ENCODE measurements at places on chromosomes 2 and 18.
A peak's percentile ranks its signal among the peaks of the same experiment; 100 is the strongest.

GRCh38 chr18:69935319-69936190 lies 12.1 kb downstream of the CD226 start:
- H3K27me3 ChIP-seq: no peaks in the 10 kb centered on the region
- H3K4me3 ChIP-seq: no peak overlapping the region
- H3K36me3 ChIP-seq: no peaks in the 10 kb centered on the region
- no peak overlapping the region for H3K27ac ChIP-seq
- H3K4me1 ChIP-seq: no peaks in the 10 kb centered on the region

GRCh38 chr2:204763974-204764703 lies 218.9 kb downstream of the PARD3B start:
- no peak overlapping the region for H3K4me3 ChIP-seq
- H3K27me3 ChIP-seq: no peaks in the 10 kb centered on the region
- H3K4me1 ChIP-seq: no peaks in the 10 kb centered on the region
- no peaks in the 10 kb centered on the region for H3K36me3 ChIP-seq

GRCh38 chr2:8006626-8007025 lies 675.2 kb upstream of the ID2 start:
- DNase-seq: no peak
- H3K27me3 ChIP-seq: no peaks in the 10 kb centered on the region
- H3K27ac ChIP-seq: no peak overlapping the region

DNA sequence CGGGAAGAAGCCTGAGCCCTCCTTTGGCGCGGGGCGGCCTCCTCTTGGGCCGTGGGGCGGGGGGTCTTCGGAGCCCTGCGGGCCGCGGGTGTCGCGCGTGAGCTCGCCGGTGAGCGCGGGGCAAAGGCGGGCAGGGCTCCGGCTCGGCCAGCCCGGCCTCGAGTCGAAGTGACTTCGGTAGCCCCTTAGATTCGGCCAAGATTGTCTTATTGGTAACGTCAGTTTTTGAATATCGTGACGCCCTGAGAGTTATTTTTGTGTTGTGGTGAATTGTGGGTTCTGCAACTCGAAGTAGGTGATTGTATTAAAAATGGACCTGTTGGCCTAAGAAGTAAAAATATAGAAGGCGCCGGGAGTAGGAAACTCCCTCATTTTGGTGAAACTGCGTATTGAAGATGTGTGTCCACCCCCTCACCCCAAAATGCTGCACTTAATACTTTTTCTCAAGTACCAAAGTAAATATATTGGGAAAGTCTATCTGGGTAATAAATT lies 669 bp downstream of the MARCHF7 start:
- no peak overlapping the region for H3K27ac ChIP-seq
- peak overlapping the region; percentile 96 for H3K4me3 ChIP-seq
- no peaks in the 10 kb centered on the region for H3K4me1 ChIP-seq
- no peaks in the 10 kb centered on the region for H3K36me3 ChIP-seq
- no peaks in the 10 kb centered on the region for H3K27me3 ChIP-seq

DNA sequence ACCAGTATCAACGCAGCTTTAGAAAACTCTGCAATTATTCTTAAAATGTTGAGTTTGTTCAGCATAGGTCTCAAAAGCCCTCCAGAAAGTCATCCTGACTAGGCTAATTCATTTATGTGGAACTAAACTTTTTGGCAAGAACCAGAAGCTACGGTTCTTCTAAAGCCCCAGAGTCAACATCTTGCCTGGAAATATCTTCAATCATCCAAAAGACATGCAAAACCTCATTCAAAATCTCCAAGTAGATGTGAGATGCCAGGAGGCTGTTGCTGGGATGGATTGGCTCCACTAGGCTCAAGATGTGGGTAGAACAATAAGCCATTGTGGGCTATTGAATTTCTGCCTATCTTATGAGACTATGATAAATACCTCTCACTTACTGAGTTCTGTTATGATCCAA lies 2.1 kb upstream of the SCG2 start:
- no peaks in the 10 kb centered on the region for H3K4me1 ChIP-seq
- no peak overlapping the region for H3K4me3 ChIP-seq
- no peaks in the 10 kb centered on the region for H3K36me3 ChIP-seq
- DNase-seq: no peak
- H3K27ac ChIP-seq: no peak overlapping the region
- H3K27me3 ChIP-seq: no peaks in the 10 kb centered on the region

DNA sequence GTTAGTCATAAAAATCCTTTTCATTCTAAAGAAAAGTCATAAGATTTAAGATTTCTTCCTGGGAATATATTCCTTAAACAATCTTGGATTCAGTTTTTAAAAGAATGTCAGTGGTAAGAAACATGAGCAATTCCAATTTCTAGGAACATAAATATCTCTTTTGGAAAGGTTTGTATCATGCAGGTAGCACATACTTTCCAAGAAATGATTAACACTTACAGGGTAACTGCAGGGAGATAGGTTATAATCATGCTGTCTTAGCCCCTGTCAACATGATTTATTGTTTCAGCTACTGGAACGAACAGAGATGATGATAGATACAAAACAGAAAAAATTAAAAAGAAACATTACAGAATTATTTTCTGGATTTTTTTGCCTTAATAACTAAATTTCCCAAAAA lies 1537.7 kb downstream of the LRP1B start:
- DNase-seq: no peak
- H3K4me1 ChIP-seq: no peaks in the 10 kb centered on the region
- no peak overlapping the region for H3K27ac ChIP-seq

- no peaks in the 10 kb centered on the region for H3K4me1 ChIP-seq
- no peak overlapping the region for H3K4me3 ChIP-seq
- no peak for DNase-seq
- H3K27me3 ChIP-seq: no peaks in the 10 kb centered on the region
- no peak overlapping the region for H3K27ac ChIP-seq
Measured at GRCh38 chr2:74072565-74072964, 75.1 kb downstream of the BOLA3 start.

GRCh38 chr2:25065768-25066167 lies 23.9 kb downstream of the EFR3B start:
- no peaks in the 10 kb centered on the region for H3K36me3 ChIP-seq
- no peaks in the 10 kb centered on the region for H3K27me3 ChIP-seq
- no peak overlapping the region for H3K27ac ChIP-seq

DNA sequence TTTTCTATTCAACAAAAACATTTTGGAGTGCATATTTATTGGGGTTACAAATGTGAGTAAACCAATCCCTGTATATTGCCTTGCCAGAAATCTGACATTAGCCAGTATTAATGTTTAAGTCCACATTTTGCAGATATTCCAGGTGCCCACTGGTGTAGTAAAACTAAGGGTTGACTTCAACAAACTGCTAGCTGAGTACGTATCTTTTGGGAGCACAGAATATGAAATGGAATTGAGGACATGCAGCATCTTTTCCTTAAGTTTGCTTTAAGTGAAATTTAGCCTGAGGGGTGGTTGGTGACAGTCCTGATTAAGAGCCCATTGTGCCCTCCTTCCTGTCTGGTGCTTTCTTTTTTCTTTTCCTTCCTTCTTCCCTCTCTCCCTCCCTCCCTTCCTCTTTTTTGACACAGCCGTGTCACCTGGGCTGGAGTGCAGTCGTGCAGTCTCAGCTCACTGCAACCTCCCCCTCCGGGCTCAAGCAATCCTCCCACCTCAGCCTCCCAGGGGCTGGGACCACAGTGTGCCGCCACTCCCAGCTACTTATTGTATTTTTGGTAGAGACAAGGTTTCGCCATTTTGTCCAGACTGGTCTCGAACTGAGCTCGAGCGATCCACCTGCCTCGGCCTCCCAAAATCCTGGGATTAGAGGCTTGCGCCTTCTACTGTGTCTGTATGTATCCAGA lies 1.6 kb downstream of the NUP35 start:
- no peaks in the 10 kb centered on the region for H3K36me3 ChIP-seq
- no peaks in the 10 kb centered on the region for H3K27me3 ChIP-seq
- H3K4me1 ChIP-seq: no peaks in the 10 kb centered on the region
- peak overlapping the region; percentile 1 for H3K4me3 ChIP-seq
- DNase-seq: no peak

GRCh38 chr2:28994679-28995078 lies 13.6 kb downstream of the TOGARAM2 start:
- H3K27ac ChIP-seq: no peak overlapping the region
- H3K27me3 ChIP-seq: no peaks in the 10 kb centered on the region
- no peak for DNase-seq
- no peak overlapping the region for H3K4me3 ChIP-seq
- no peaks in the 10 kb centered on the region for H3K4me1 ChIP-seq

DNA sequence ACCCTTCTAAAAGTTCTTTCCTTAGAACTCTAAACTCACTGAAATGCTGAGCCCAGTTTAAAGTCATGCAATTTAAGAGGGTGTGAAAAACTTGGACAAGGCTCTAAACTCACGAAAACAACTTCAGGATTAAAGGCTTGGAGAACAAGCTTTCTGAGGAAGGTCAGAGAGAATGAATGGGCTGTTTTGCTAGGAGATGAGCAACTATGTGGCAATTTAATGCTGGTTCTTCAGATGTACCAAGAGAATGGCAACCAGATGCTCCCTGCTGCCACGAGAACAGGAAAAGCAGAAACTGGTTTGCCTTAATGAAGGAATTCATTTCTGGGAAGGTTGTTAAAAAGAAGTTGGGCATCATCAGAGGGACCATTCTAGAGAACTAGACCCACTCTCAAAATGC lies 77.8 kb upstream of the PMAIP1 start:
- no peak for DNase-seq
- no peak overlapping the region for H3K27ac ChIP-seq
- no peaks in the 10 kb centered on the region for H3K27me3 ChIP-seq
- H3K4me1 ChIP-seq: no peaks in the 10 kb centered on the region

DNA sequence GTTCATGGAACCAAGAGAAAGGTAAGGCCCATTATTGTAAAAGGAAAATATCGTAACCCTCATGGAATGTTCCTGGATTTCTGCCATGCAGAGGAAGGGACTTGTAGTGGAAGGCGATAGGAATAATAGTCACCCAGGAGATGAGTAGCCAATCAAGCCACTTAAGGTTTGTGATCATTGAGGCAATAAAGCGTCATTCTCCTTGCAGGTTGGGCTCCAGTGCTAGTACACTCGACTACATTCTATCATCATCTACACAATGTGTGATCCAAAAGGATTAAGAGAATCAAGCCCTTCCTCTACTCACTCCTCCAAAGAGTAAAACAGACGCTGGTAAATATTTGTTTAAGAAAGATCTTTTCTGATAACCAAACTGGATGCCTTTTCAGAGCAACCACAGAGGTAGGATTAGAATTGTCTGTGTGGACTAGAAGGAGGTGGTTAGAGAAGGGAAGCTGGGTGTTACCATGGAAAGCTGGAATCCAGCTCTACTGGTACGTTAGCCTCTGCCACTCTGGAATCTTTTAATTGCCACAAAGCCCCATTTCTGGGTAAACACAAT lies 245.7 kb downstream of the IKZF2 start:
- H3K36me3 ChIP-seq: no peaks in the 10 kb centered on the region
- H3K27me3 ChIP-seq: no peaks in the 10 kb centered on the region
- no peak overlapping the region for H3K4me3 ChIP-seq
- no peak overlapping the region for H3K27ac ChIP-seq
- H3K4me1 ChIP-seq: no peaks in the 10 kb centered on the region
- no peak for DNase-seq

GRCh38 chr2:161088658-161089350 lies 71.4 kb upstream of the TANK start:
- H3K36me3 ChIP-seq: no peaks in the 10 kb centered on the region
- DNase-seq: no peak
- H3K4me3 ChIP-seq: no peak overlapping the region

DNA sequence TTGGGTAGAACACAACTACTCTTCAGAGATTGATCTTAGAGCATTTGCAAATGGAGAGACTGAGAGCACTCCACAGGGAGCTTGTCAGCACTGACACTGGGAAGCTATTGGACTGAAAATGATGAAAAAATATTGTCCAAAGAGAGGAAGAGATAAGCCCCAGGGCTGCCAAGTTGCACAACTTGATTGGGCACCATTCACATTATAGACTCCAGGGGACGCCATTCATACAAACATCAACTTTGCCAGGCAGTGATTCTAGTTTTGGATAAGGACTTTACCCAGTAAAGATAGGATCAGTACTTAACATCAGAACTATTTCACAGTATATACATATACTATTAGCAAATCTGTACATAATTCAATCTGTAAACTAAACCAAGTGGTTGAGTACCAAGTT lies 79.6 kb upstream of the MYCN start:
- DNase-seq: no peak
- no peaks in the 10 kb centered on the region for H3K4me1 ChIP-seq
- H3K4me3 ChIP-seq: no peak overlapping the region

- DNase-seq: no peak
- no peaks in the 10 kb centered on the region for H3K27me3 ChIP-seq
- H3K27ac ChIP-seq: no peak overlapping the region
- H3K4me1 ChIP-seq: no peaks in the 10 kb centered on the region
- no peaks in the 10 kb centered on the region for H3K36me3 ChIP-seq
- H3K4me3 ChIP-seq: no peak overlapping the region
Measured at GRCh38 chr18:64513401-64513800, 364.5 kb upstream of the LINC00305 start.

- H3K4me1 ChIP-seq: no peaks in the 10 kb centered on the region
- H3K27me3 ChIP-seq: no peaks in the 10 kb centered on the region
- H3K27ac ChIP-seq: no peak overlapping the region
- no peaks in the 10 kb centered on the region for H3K36me3 ChIP-seq
- DNase-seq: no peak
- no peak overlapping the region for H3K4me3 ChIP-seq
Measured at GRCh38 chr2:169464466-169464865, 14.8 kb upstream of the BBS5 start.

GRCh38 chr2:216033403-216033802 lies 20.1 kb upstream of the MREG start:
- DNase-seq: no peak
- no peak overlapping the region for H3K4me3 ChIP-seq
- H3K36me3 ChIP-seq: no peaks in the 10 kb centered on the region

DNA sequence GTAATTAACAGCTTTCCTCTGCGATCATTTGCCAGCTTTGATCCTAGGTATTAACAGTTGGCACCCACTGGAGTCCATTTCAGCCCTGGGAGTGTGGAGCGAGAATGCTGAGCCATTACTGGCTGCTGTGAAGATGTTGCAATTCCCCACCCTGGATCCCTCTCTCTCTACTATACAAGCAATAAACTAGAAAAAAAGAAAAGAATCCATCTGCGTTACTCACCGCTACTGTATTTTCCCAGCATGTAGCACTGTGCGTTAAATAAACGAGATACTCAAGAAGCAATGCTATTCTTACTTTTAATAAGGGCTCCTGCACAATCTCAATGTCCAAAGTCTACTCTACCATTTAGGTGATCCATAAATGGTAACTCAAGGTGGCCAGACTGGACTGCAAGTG lies 8.5 kb downstream of the RTTN start:
- H3K36me3 ChIP-seq: no peaks in the 10 kb centered on the region
- H3K4me1 ChIP-seq: no peaks in the 10 kb centered on the region
- DNase-seq: no peak
- H3K27ac ChIP-seq: no peak overlapping the region
- H3K4me3 ChIP-seq: no peak overlapping the region

GRCh38 chr2:96329456-96329855 lies 4.3 kb downstream of the ITPRIPL1 start:
- no peak for DNase-seq
- peaks cover 5% of the 10 kb centered on the region for H3K36me3 ChIP-seq
- H3K27me3 ChIP-seq: no peaks in the 10 kb centered on the region
- H3K27ac ChIP-seq: no peak overlapping the region

DNA sequence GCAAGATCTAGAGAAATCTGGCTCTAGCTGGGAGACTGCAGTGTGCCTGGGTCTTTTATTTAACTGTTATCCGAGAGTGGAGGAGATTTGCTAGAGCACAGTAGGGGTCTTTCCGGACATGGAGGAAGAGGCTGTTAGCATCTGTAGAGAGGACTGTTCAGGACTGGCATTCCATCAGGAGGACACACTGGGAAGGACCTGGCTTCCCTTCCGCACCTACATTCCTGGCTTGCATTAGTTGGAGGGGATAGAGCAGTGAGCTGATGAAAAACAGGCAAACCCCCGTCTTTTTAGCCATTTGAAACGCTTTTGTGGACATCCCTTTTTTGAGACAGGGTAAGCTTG lies 874 bp upstream of the PIEZO2 start:
- peaks cover 8% of the 10 kb centered on the region for H3K4me1 ChIP-seq
- peak; percentile 75 for DNase-seq
- no peak overlapping the region for H3K27ac ChIP-seq
- H3K27me3 ChIP-seq: peaks cover 22% of the 10 kb centered on the region
- no peaks in the 10 kb centered on the region for H3K36me3 ChIP-seq
